ENCODE measurements at places on chromosomes 4 and X. TPM values are rescaled to one million over a fixed set of nuclear protein-coding genes. Genes with fewer than 3 reads are reported as not detected.

- DNase-seq = no peak
Observed at GRCh38 chrX:10393899-10394298, 226.5 kb downstream of the MID1 start.

DNA sequence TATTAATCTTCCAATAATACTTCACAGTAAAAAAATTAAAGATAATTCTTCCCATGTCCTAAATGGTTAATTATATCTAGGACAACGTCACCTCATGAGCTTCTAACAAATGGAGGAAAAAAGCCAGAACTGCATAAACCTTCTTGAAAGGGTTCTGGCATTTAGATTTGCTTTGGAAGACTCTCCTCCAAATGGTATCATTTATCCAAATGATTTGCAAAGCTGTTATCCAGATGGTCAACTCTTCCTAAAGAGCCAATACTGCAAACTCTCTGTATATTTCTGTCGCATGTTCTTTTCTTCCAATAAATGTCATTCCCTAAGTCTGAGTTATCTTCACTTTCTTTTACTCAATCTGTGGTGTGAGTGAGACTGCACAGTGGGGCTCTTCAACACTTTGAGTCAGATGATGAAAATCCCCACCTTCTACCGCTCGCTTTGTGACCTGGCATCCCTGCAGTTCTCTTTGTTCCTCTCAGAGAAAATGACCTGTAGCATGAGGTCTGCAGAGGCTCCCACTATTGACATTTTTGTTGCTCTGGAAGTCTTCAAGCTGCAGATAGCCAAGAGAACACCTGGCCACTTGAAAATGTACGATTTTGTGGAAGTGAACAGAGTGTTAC is 52.9 kb downstream of the TMEM150C start:
- DNase-seq = no peak

DNA sequence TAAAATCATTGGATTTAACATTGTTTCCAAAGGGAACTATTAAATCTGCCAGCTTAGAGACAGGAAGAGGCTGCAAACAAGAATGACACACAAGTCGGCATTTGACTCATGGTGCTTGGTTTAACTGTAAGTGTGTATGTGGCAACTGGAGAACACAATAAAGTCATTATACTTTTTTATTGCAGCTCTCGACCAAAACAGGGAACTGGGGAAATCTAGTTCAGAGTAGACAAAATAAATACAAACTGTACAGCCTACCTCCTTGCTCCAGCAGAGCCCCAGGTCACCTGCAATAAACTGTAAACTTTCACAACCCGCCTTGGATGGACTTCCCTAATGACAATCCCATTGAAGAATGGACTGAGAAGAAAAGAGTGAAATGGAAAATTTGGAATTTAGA is 24.0 kb downstream of the NPY5R start:
- DNase-seq = no peak

DNA sequence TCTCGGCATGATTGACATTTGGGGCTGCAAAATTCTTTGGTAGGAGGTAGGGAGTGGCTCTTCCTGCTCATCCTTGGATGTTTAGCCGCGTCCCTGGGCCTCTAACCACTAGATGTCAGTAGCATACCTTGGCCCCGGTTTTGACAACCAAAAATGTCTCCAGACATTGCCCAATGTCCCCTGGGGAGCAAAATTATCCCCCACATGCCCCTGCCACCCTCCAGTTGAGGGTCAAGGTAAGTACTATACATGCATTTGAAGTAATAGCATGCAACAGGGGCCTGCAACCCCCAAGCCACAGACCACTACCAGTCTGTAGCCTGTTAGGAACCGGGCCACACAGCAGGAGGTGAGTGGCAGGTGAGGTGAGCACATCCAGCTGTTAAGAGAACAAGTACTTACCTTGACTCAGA is 17.6 kb upstream of the KIAA1210 start:
- DNase-seq = peak; percentile 15

DNA sequence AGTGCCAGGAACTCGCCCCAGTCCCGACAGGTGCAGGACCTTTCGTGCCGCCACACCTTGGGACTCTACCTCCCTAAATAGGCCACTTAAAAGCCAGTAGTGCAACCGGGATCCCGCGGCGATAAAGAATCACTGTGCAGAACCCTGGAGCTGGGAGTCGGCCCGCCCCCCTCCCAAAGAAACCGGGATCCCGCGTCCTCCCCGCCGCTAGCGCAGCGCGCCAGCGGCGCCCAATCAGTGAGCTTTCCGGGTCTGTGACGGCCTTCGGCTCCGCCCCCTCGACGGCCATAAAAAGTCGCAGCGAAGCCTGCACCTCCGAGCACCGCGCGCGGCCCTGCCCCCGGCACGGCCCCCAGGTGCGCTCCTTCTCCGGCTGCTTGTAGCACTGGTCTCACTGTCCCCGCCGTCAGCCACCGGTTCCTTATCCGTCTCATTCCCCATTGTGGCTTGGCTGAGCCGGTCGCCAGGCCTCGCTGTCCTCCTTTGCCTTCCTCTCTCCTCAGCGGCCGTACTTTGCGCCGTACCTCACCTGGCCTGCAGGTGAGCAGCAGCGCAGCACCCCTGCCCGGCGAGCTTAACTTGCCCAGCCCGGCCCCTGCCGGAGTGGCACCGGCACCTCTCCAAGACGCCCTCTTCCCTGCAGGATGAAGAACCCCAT is at the start of gene LRAT:
Gene LRAT (plus strand): TSS at position 318 of the 658 bp plus-strand sequence. CDS start 327 bp downstream, at position 645.
- DNase-seq = peak; percentile 41

DNA sequence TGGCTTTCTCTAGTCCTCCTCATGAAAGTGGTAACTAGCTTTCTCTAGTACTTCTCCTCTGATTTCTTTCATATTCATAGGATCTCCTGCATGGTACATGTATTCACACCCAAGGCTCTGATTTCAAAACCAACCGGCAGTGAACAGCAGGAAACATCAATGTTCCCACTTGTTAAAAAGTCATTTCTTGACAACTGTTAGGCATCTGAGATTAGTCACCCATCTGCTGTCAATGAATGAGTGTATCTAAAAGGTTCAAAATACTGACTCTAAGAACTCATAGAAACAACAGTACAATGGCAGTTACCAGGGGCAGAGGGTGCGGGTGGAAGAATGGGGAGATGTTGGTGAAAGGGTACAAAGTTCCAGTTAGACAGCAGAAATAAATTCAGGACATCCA is 31.5 kb upstream of the PUDP start:
- no peak for DNase-seq

DNA sequence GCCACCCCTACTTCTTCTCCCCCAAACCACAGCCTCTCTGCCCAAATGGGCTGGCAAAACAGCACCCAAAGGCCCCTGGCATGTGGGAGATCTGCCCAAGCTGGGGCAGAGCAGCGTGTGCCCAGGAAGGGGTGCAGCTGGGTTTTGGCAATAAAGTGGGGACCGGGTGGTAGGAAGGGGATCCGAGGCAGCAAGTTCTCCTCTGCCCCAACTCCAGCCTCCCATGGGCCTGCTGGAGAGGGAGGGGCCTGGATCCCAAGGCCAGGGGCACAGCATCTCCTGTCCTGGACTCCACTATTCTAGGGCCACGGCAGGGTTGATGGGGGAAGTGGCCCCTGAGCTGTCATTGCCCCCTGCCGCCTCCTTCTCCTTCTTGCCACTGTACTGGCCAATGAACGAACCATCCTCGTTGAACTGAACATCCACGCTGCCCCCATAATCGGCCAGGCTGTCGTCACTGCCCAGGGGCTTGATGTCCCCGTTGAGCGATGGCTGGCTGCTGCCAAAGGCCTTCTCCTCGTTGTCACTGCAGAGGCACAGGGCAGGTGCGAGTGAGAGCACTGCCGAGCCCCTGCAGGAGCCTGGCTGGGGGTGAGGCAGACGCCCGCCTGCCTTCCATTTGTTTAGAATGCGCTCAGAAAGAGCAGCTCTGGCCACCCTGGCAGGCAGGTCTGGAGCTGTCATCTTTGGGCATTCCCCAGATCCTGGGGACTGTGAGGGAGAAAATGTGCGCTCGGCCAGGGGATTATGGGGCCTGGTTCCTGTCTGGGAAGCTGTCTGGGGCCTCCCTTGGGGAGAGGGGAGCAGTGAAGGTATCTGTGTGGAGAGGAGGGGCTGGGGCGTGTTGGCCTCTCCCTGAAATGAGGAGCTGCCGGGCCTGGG is 23.4 kb downstream of the L1CAM start:
- no peak for DNase-seq

DNA sequence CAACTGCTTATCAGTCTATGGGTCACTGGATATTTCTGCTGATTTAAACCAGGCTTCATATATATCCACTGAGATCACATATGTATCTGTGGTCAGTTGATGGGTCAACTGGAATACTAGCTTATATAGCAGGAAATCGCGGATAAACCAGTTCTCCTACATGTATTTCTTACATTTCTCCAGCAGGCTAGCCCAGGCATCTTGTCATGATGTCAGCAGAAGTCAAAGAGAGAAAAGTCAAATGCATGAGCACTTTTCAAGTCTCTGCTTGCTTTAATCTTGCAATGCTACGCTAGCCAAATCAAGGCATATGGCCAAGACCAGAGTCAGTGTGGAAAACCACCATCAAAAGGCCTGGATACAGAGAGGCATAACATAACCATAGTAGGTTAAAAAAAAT is 1008.8 kb upstream of the DIAPH2 start:
- DNase-seq = no peak

Gene PHOX2B
- not detected for total RNA-seq

Gene ITIH6
- 0.02 TPM for total RNA-seq

Gene AWAT2
- total RNA-seq = not detected

Gene RRH
- total RNA-seq = not detected

Gene HSFX4
- not detected for total RNA-seq

Gene PROM1
- total RNA-seq = 0.27 TPM

Gene TRIM75
- total RNA-seq = not detected

Gene GAGE12D
- total RNA-seq = not detected

Gene TGIF2LX
- total RNA-seq = not detected

Gene CHIC1
- 11.2 TPM for total RNA-seq
